Posterior vena cava (tissue), 2 donors: ENCODE measurements at places on chromosomes 7 and 10.

DNA sequence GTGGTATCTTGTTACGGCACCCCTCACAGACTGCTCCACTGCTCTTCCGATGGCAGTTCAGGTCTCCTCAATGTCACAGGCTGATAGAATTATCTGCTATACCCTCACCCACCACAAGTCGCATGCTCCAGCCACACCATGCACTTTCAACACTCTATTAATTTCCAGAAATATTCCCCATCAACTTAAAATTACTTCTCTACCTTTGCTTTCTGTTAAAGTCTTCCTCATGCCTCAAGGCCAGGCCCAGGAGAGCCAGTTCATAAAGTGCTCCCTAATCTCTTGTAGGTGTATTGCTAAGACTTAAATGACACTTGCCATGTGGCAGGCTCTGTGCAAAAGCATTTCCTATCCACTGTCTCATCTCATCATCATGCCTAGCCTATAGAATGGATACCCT, 105.9 kb upstream of the ARID5B start:
- DNase-seq = no peak

DNA sequence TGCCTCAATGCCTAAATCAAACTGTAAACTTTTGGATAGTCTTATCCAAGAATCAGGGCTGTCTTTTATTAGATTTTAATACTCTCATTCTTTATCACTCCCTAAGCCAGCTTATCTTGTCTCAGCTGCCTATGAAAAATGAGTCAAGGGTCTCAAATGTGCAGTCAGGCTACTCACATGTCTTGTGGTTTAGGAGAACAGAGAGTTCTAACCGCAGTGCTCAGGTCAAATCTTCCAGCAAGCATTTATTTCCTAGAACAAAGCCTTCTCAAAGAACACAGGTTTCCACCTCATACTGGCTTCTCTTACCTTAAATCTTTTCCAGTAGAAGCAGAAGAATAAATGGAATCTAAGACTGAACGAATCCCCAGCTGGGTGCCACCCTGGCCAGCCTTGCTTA, 23.5 kb downstream of the HTR5A start:
- no peak for DNase-seq

DNA sequence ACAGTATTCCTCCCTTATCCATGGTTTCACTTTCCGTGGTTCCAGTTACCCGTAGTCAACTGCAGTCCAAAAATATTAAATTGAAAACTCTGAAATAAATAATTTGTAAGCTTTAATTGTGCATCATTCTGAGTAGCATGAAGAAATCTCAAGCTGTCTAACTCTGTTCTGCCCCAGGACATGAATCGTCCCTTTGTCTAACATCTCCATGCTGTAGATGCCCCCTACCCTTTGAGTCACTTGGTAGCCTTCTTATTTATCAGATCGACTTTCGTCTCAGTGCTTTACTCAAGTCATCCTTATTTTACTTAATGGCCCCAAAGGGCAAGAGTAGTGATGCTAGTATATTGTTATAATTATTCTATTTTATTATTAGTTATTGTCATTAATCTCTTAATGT, 41.8 kb downstream of the CPED1 start:
- DNase-seq = no peak

- DNase-seq = no peak
Observed at GRCh38 chr7:16357921-16358320, 63.4 kb downstream of the CRPPA start.

DNA sequence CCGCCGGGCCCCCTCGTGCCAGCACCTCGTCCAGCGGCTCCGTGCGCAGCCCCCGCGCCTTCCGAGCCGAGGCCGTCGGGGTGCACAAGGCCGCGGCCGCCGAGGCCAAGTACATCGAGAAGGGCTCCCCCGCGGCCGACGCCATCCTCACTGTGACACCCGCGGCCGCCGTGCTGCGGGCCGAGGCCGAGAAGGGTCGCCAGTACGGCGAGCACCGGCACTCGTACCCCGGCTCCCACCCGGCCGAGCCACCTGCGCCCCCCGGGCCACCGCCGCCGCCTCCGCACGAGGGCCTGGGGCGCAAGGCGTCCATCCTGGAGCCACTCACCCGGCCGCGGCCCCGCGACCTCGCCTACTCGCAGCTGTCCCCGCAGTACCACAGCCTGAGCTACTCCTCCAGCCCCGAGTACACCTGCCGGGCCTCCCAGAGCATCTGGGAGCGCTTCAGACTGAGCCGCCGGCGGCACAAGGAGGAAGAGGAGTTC, 76.5 kb downstream of the ELFN1 start:
- DNase-seq = no peak

- DNase-seq = no peak
Observed at GRCh38 chr7:21251151-21251800, 176.6 kb upstream of the SP4 start.

- no peak for DNase-seq
Observed at GRCh38 chr7:66920256-66920655, 769 bp upstream of the TMEM248 start.

GRCh38 chr10:74363727-74364126, 212.7 kb downstream of the ADK start:
- DNase-seq = no peak
